Myocyte (in vitro differentiated cells): ENCODE measurements at places on chromosomes 4 and X. TPM values are rescaled to one million over a fixed set of nuclear protein-coding genes. Genes with fewer than 3 reads are reported as not detected.

DNA sequence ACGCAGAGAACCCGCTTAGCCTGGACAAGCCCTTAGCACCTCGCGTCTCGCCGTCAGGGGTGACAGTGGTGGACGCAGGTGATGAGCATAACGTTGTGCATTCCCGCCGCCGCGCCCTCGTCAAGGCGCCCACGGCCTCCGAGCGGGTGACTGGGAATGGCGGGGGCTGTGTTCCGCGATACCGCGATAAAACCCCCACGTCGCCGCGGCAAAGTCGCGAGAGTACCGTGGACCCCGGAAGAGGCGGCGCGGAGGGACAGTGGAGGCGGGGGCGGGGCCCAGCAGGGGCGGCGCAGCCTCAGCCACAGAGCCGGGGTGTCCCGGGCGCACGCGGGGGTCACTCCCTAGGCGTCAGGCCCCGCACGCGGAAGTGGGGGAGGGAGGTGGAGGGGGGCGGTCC, 53.8 kb downstream of the ZFYVE28 start:
- no peak for DNase-seq

DNA sequence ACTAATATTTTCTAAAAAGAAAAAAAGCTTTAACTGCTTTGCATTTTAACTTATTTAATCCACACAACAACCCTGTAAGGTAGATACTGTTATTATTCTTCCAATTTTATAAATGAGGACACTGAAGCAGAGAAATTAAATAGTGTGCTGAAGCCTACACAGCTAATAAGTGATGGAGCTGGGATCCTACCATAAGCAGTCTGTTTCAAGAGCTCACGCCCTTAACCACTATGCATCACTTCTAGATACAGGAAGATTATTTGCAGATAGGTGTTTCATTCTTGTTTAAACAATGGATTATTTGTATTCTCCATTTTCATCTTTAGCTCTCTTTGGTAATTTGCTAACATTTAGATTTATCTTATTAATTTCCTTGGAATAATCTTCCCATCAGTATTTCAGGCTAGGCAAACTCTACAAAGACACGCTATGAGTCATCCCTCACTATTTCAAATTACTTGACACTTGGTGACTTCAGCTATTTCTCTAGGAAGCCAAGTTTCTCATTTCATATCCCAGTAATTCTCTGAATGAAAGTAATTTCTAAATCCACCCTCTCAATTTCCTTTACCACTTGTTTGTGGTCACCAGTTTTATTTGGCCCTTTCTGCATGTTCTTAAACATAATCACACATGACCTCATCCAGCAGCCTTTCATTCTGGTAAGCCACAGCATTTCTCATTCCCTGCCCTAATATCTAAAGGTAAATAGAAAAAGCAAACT, 67.3 kb downstream of the ASB9 start:
- peak; percentile 56 for DNase-seq

XKRX gene
- total RNA-seq, result 0.13 TPM in 1 of 2 replicates, not detected in the other

- no peak for DNase-seq
Observed at GRCh38 chr4:144356941-144357381, 216.4 kb upstream of the GYPA start.

GRCh38 chrX:12390301-12390700, 252.0 kb downstream of the FRMPD4 start:
- DNase-seq, result no peak

DDX3X gene
- total RNA-seq, result 197 and 238 TPM in 2 replicates

TENM3 gene
- total RNA-seq, result 75.7 and 91.0 TPM in 2 replicates

GRCh38 chr4:117793845-117794480, 240.3 kb upstream of the NDST3 start:
- DNase-seq, result no peak

HEPH gene
- total RNA-seq, result 31.3 and 38.0 TPM in 2 replicates

PRSS48 gene
- total RNA-seq, result not detected in 2 replicates

PFKFB1 gene
- total RNA-seq, result 0.16 TPM in 1 of 2 replicates, not detected in the other

GRCh38 chrX:111047575-111047974, 48.4 kb upstream of the PAK3 start:
- no peak for DNase-seq

NEUROG2 gene
- 0.40 TPM in 1 of 2 replicates, not detected in the other for total RNA-seq

DNA sequence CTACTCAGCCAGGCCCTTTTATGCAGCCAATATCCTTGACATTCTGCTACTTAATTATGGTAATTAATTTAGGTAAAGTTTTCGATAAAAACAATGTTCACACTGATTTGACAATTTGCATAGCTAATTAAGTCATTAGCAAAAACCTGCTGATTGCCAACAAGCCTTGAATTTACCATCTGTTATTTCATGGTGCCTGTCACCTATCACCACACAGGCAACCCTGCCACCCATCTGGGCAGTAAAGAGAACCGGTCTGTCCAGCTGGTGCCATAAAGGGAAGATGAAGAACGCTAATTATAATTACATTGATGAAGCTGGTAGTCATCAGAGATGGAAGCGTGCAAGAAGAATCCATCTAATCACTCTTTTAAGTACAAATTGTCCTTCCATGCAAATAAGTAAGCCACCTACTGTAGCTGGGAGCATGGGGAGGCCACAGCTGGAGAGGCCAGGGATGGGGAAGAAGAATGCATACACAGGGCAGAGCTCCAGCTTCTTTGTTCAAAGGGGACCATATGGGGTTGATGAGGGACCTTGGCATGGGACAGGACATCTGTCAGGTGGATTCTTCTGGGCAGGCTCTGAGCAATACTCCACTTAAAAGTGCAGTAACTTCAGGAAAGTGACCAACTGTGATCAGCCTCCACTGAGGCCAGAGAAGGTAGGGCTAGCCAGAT, 277.3 kb upstream of the TAPT1 start:
- no peak for DNase-seq

GNPDA2 gene
- 17.0 and 19.7 TPM in 2 replicates for total RNA-seq

PITX2 gene
- 66.1 and 140 TPM in 2 replicates for total RNA-seq

ATP8A1 gene
- total RNA-seq, result 1.4 and 4.5 TPM in 2 replicates

GRCh38 chrX:72392042-72392441, 86.3 kb upstream of the CITED1 start:
- peak; percentile 30 for DNase-seq

GAGE12J gene
- total RNA-seq, result not detected in 2 replicates

DNA sequence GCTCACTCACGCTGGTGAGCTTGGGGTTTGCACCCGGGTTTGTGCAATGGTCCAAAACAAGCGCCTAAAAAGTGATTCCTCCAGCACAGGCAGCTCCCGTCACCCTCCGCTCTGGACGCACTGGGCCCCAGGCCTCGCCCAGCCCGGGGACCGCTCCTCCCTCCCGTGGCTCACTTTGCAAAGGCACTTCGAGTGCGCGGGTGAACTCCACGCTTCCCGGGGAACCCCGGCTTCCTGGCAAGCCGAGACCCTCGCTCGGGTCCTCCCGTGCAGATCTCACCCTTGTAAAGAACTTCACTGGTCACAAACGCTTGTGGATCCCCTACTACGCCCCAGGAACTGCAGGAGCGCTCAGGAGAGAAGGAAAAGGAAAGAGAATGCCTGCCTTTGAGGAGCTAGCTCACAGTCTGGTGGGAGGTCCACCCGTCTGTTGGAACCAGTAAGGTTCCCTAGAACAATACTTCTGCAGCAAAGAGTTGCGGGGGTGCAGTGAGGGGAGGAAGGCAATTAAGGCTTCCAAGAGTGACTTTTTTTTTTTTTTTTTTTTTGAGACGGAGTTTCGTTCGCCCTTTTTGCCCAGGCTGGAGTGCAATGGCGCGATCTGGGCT, at the start of gene CTPS2:
CTPS2 (minus strand) TSS at position 122 of the 608 bp plus-strand sequence. CDS start 9,767 bp downstream, outside the sequence.
- DNase-seq, result peak; percentile 52

DNA sequence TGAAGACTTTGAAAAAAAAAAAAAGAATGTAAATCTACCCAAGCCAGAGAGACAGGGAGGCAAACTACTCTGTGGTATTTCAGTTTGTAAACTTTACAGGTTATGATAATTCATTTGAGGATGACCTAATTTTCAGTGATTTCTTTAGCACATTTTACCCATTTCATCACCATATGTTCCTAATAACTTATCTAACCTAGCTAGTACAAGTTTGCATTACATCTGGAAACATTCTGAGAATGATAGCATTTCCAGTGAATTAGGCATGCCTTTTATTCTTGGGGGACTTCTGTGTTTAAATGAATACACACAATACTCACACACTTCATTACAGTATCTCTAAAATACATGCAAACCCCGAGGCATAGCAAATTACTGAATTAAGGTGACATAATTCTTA, 1055.5 kb downstream of the PCDH18 start:
- no peak for DNase-seq

ABLIM2 gene
- 4.0 and 5.6 TPM in 2 replicates for total RNA-seq

SLC9B1 gene
- 1.1 and 2.4 TPM in 2 replicates for total RNA-seq

- peak; percentile 1 for DNase-seq
Observed at GRCh38 chr4:52198294-52198693, 147.2 kb downstream of the SPATA18 start.

DNA sequence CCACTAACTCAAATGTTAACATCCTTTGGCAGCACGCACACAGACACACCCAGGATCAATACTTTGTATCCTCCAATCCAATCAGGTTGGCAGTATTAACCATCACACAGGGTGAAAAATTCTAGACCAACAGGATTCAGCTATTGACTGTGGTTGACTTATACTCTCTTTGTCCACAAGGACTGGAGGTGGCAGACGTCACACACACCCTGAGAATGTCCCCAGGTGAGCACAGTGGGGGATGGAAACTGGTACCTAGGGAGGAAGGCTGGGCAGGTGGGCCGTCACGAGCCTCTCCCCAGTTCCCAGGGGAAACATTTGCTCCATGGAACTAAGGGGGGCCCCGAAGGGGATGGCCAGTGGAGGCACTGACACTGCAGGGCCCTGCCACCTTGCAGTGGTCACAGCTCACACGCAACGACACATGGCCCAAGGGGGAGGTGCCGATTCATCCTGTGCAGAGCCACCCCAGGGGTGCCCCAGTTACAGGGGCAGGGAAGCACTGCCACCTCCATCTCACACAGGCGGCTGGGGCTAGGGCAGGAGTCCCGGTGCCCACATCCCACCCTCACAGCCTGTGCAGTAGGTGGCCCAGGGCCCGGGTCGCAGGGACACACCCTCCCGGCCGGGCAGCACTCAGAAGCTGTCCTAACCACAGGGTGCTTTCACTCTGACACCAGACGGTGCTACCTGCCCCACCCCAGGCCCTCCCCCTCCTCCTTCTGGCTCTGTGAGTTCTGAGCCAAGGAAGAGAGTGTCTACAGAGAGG, 17.4 kb downstream of the ZFYVE28 start:
- DNase-seq, result no peak

RASSF6 gene
- total RNA-seq, result not detected in 2 replicates

DNA sequence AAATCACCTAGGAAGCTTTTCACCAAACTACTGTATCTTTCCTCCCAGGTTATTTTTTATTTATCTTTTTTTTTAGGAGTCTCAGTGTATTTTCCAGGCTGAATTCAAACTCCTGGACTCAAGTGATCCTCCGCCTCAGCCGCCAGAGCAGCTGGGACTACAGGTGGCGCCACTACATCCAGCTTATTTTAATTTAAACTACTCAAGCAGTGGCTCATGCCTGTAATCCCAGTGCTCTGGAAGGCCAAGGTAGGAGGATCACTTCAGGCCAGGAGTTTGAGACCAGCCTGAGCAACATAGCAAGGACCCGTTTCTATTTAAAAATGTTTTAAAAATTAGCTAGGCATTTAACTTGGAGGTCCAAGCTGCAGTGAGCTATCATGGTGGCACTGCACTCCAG, 37.8 kb downstream of the LEF1 start:
- no peak for DNase-seq

DNA sequence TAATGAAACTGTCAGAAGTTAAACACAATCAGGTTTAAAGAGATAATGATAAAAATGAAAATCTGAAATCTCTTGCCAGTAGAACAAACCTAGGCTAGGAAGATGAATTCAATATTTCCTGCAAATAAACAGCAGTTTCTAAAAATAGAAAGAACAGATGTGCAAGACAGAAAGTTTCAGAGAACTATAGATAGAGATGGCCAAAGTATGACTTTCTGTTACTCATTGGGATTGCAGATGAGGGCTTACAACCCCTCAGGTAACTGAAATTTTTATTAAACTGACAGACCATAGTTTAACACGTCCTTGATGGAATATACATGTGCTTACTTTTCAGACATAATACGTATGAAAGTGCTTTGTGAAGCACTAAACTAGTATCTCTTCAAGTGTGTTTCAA, 82.3 kb upstream of the PPARGC1A start:
- no peak for DNase-seq

DNA sequence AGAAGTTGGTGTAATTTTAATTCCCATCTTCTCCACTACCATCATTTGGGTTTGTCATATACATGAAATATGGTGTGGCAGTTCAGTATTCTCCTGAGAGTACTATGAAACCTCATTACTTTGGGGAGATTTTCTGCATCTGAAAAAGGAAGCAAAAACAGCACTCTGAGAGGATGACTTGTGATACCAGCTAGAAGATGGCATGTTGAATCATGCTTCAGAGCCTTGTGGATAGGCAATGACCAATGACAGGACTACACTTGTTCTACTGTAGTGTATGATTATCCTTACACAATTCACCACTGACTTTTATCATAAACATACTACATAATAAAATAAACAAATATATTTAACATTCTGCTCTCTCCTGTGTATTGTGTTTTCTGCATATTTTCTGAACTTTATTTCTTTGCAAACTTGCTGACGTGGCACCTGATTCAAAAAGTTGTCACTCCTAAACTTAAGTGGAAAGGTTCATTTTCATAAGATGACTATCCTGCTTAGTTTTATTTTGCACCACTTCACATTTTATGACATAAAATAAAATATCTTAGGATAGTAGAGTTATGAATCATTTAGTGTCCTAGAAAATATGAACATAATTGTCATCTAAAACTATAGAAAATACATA, 991.3 kb downstream of the FSTL5 start:
- no peak for DNase-seq

DNA sequence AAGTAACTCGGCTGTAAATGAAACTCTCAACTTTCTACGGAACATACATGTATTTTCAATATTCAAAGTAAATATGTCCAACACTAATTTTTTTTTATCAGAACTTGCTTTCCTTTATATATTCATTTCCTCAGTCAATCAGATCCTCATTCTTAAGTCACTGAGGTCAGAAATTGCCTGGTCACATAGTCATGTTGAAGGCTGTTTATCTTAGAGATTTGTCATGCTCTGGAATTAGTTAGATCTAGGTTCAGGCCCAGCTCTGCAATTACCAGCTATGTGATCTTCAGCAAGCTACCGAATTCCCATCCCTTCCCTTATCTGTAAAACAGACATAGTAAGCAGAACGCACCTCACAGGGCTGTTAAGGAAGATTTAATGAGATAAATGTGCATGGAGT, 228.8 kb downstream of the SPCS3 start:
- peak; percentile 46 for DNase-seq

GRCh38 chr4:68404153-68404552, 43.1 kb upstream of the TMPRSS11E start:
- DNase-seq, result no peak

DNA sequence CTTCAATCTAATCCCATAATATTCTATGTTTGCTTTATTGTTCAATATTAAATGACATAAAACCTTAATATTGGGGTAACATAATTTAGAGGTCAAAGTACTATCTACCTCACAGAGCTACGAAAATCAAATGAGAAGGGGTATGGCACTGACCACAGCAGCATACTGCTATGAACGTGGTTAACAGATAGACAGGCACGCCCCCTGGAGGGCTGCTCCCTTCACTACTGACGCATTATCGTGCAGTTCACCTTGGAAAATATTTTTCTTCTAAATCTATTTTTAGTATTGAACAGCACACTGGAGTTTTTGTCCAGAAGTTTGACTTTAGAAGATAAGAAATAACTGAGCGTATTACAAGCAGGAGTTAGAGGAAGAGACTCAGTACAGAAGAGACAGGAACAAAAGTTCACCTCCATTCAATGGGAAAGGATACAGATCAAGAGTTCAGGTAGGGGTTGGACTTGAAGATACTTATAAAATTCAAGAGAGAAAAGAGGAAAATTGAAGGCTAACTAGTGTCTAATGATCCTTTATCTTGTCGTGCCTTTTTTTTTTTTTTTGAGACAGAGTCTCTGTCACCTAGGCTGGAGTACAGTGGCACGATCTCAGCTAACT, 22.7 kb downstream of the MAP9 start:
- peak; percentile 43 for DNase-seq
